Activated CD8-positive, alpha-beta memory T cell treated with anti-CD3 and anti-CD28 coated beads, Interleukin-2, amount 50 U/mL, for 4 hours (primary cell): ENCODE measurements at places on chromosomes 11 and 22.
A peak's percentile ranks its signal among the peaks of the same experiment; 100 is the strongest.

- no peak for DNase-seq
Measured at GRCh38 chr22:35435201-35435740, 35.3 kb downstream of the MCM5 start.

GRCh38 chr11:43880640-43881159, at the start of gene ALKBH3:
Gene ALKBH3, plus strand, starts transcription at chr11:43880831. Its CDS starts 1,822 bp downstream, at chr11:43882653.
- DNase-seq = peak; percentile 89

DNA sequence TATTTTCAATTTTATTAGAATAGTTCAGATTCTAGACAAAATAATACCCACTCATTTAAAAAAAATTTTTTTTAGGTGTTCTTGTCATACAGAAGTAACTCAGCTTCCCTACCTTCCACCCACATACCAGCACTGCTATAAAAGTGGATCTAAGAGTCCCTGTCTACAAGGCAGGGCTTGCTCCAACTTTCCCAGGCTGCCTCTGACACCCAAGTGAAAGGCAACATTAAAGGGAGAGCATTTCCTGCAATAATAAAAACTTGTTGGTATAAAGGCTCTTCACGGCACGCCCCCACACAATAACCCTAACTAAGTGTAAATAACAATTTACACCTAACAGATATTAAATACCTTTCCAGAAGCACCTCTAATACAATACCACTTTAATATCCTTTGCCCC, 127.2 kb downstream of the APOL5 start:
- no peak for DNase-seq

DNA sequence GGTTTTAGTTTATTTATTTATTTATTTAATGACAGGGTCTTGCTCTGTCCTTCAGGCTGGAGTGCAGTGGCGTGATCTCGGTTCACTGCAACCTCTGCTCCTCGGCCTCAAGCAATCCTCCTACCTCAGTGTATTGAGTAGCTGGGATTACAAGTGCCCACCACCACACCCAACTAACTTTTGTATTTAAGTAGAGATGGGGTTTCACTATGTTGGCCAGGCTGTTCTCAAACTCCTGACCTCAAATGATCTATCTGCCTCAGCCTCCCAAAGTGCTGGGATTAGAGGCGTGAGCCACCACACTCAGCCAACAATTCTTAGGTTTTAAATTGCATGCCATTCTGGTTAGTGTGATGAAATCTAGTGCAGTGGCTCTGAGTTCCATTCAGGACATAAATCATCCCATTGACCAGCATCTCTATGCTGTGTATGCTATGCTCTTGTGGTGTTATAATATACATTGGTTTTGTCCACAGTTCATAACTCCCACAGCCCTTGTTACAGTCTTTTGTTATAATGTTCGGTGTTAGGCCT, 28.5 kb downstream of the ZNF280B start:
- DNase-seq = no peak

- no peak for DNase-seq
Measured at GRCh38 chr11:118049771-118050170, 27.1 kb upstream of the TMPRSS4 start.

DNA sequence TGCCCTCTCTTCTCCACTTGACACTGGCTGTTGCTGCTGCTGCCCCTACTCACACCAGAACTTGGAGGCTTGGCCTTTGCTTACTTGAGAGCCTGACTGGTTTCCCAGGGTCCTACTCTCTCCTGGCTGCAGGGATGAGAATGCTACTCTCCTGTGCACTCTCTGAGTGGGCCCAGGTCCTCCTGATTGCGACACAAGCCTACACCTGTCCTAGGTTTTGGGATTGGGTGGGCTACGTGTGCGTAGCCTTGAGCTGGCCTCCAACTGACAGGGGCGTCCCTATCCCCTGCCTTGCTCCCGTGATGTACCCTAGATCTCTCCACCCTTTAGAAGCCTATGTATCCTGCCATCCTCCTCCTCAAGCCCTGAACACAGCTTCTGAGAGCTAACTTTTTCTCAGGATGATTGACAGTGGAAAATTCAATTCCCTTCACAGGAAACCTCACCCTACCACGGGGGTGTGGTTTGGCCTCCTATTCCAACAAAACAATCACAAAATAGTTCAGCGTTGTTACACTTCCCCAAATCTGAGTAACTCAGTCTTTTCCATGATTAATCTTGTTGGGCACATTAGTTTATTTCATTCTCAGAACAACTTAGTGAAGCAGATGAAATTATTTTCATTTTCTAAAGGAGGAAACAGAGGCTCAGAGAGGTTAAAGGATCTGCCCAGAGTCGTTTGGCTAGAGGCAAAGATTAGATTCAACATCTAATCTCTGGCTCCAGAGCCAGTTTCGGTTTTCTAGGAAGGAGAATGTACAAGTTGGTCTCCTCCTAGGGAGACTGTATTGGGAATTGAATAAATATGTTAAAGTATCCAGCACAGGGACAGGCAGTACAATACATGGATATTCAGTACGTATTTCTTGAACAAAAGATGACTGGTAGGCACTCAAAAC, 17.6 kb upstream of the AMOTL1 start:
- no peak for DNase-seq

DNA sequence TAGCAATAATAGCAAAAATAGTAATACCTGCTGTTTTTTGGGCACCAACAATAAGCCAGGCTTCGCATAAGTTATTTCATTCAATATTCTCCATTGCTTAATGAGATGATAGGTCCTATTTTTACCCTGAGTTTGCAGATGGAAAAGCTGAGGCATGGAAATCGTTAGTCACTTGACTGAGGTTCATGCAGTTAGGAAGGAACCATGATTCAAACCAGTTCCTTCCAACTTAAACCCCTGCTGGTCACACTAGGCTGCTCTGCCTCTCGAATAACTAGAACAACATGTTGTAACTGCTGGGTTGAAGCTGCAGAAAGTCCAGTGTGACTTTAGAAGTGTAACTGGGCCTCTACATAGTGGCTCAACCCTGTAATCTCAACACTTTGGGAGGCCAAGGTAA, 69.3 kb downstream of the SEZ6L start:
- DNase-seq = no peak

DNA sequence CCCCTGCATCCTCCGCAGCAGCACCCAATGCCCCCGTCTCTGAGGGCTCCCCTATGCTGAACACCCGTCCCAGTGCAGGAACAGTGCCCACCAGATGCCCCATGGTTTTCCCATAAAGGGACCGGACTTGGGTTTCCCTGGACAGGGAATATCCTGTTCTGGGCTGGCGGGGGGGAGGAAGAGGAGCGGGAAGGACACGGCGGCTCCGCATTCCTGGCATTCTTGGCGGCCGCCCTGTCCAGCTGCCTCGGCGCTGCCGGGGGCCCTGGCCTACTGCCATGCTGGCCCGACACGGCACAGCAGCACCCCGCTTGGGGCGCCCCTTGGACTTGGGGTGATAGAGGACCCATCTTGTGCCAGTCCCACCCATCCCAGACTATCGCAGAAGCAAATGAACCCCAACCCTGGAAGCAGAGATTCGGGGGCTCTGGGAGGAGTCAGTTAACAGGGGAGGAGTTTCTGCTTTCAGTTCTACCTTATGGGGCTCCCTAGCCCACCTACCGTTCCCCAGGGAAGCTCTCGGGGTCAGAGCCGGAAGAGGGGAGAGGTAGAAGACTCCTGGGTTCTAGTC, 23.7 kb upstream of the CBX7 start:
- DNase-seq = no peak

DNA sequence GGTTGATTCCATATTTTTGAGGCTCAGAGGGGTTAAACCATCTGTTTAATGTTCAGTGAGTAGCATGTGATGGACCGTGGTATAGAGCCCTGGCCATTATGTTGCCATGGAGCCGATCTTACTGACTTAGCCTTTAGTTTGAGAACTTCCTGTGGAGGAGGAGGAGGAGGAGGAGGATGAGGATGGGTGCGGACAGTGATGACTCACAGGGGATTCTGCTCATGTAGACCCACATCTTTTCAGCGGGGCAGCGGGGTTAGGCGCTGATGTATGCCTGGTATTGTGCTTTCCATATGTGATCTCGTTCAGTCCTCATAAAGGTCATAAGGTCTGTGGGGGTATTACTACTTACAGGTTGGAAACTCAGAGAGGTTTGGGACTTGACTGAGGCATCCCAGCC, 13.9 kb downstream of the STX3 start:
- DNase-seq = no peak

DNA sequence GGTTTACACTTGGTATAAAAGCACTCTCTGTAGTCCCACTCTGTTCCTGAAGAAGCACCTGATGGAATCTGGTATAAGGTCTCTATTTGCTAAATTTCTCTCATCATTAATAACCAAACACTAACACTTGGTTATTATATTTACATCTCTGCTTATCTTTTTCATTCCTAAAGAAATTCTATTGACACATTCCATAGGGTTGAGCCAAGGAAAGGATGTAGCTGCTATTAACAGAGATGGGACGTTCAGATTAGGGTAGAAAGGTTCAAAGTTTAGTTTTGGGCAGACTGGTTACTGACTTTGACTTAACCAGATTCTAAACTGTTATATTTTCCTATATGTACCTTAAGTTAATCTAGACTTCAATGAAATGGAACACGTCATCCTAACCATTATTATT, 91.5 kb downstream of the RSF1 start:
- DNase-seq = no peak

DNA sequence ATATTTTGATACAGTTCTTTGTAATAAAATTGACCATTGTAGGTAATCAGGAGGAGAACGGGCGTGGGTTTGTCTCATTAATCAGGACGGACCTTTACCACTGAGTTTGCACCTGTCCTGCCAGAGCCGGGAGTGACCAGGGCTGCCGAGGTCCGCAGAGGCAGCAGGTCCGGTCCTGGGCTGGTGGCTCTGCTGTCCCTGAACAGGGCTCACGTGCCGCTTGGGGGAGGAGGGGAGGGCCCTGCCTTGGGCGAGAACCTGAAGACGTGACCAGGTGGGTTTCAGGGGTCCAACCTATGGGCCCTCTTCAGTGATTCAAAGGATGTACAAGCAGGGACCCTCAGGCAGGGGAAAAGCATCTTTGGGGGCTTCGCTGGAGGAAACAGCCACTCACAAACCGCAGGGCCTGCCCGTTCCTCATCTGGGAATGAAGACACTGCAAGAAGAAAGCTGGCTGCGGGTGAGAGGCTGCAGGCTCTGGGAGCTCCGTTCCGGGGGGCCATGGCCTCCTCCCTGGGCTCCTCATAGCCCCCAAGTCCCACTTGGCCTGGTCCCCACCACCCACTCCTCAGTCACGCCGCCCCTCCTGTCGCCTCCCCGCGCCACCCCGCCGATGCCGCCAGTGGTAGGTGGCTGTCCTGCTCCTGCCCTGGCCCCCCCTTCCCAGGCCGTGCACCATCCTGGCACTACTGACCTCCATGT, 9.2 kb downstream of the CRELD2 start:
- no peak for DNase-seq

- no peak for DNase-seq
Measured at GRCh38 chr22:39546889-39547586, 14.5 kb upstream of the RPS19BP1 start.

DNA sequence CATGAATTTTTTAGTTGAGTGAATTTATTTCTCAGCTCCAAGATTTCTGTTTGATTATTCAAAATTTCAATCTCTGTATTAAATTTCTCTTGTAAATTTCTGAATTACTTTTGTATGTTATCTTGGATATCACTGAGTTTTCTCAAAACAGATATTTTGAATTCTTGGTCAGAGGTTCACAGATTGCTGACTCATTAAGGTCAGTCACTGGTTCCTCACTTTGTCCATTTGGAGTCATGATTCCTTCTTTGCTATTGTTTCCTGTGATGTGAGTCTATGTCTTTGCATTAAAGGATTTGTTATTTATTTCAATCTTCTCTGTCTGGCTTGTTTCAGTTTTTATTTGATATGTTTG, 10.2 kb upstream of the IL17RA start:
- no peak for DNase-seq

DNA sequence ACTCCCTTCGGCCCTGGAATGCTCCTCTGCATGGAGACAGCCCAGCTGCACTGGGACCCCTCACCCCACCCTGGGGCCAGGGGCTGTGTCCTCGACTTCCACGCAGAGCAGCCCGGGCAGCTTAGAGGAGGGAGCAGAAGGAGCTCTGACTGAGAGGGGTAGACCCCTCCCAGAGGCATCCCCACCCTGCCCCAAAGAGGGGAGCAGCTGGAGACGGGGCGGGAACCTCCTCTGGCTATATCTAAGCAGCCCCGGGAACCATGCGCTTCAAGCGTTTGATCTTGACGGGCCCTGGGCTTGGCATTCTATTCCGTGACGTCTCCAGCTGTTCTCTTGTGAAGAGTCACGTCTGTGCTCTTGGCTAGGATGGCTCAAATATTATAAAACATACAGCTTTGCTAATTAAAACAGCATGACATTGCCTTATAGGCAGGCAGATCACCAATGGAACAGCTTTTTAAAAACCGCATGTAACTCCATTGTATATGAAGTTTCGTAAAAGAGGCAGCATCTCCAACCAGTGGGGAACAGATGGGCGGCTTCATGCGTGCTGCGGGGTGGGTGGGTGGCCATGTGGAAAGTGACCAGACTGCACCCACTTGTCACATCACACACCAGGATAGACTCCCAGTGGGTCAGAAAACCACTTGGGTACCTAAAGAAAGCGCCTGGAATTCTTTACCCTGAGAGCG, 7.7 kb downstream of the KCNQ1 start:
- peak; percentile 10 for DNase-seq

DNA sequence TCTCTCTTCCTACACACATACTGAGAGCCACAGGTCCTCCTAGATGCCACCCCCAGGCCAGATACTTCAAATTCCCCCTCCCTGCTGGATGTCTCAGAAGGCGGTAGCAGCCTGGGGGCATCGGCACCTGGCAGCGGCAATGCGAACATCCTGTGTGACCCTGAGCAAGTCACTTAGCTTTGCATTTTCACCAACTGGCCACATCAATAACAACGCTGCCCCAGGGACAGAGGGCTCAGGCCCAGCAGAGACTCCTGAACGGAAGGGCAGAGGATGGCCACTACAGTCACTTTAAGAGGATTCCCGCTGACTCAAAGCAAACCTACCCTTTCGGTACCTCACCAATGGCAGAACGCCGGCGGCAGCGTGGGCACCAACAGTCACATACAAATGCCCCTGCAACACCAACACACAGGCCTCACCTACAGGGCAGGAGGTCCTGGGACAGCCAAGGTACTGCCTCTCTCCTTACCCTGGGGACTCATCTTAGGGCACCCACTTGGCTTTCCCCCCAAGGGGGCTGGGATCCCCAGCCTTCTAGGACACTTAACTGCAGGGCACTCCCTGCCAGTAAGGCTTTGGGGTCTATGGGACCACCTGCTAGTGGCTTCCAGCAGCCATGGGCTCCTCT, 1.6 kb downstream of the LMO1 start:
- DNase-seq = no peak

DNA sequence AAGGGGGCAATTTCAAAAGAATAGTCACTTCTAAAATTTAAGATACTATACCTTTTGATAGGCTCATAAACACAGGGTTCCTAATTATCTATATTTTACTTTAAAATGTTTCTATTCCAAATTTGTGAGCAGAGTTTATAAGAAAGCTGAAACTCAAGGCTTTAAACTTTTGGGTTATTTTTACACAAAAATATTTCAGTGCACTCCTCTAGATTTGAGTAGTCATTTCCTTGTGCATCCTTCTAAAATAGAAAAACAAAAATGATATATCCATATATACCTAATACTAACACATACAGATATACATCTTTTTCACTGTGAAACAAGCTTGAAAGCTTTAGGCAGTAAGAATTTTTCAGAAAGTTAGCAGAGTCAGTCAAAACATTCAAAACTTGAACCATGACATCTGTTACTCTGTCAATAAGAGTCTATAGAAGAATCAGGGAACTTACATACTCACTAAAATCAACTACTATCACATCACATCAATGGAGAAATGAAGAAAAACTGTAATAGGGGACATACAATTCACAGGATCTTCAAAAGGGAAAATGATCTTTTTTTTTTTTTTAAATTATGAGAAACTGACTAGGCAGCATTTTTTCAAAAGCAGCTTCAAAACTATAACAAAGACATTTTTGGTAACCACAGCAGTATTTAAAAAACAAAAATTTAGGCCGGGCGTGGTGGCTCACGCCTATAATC, 5.1 kb downstream of the PHF21A start:
- DNase-seq = no peak
